ENCODE measurements at places on chromosomes 16 and 17.
A peak's percentile ranks its signal among the peaks of the same experiment; 100 is the strongest.

GRCh38 chr16:74743045-74743667 lies 31.5 kb downstream of the FA2H start:
- DNase-seq, result no peak

- DNase-seq, result no peak
These were observed 29.7 kb upstream of the RMI2 start for GRCh38 chr16:11315510-11315909.

- no peak for DNase-seq
These were observed 319.3 kb downstream of the RBFOX1 start for GRCh38 chr16:7651803-7652570.

DNA sequence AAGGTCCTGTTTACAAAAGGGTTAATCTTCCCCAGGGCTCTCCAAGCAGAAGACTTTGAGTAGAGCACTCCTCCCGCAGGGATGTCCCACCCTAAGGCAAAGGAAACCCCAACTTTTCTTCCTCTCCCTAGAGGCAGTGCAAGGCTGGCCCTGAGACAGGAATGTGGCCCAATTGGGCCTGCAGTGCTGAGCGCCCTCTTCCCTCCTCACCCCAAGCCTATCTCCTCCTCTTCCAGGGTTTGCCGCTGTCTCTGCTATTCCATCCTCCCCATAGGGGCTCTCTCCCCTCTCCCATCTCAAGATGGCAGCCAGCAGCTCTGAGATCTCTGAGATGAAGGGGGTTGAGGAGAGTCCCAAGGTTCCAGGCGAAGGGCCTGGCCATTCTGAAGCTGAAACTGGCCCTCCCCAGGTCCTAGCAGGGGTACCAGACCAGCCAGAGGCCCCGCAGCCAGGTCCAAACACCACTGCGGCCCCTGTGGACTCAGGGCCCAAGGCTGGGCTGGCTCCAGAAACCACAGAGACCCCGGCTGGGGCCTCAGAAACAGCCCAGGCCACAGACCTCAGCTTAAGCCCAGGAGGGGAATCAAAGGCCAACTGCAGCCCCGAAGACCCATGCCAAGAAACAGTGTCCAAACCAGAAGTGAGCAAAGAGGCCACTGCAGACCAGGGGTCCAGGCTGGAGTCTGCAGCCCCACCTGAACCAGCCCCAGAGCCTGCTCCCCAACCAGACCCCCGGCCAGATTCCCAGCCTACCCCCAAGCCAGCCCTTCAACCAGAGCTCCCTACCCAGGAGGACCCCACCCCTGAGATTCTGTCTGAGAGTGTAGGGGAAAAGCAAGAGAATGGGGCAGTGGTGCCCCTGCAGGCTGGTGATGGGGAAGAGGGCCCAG lies 1.0 kb downstream of the PRRT2 start:
- DNase-seq, result no peak

DNA sequence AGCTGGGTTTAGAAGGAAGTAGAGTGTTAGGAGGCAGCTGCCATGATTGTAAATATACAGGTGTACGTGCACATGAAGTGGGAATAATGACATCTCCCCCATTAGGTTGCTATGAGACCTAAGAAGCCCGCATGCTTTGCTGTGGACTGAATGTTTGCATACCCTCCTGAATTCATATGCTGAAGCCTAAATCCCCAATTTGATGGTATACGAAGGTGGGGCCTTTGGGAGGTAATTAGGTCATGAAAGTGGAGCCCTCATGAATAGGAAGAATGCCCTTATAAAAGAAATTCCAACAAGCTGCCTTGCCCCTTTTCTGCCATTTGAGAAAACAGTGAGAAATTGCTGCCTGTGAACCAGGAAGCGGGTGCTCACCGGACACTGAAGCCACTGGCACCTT lies 44.0 kb downstream of the CCDC182 start:
- no peak for DNase-seq

DNA sequence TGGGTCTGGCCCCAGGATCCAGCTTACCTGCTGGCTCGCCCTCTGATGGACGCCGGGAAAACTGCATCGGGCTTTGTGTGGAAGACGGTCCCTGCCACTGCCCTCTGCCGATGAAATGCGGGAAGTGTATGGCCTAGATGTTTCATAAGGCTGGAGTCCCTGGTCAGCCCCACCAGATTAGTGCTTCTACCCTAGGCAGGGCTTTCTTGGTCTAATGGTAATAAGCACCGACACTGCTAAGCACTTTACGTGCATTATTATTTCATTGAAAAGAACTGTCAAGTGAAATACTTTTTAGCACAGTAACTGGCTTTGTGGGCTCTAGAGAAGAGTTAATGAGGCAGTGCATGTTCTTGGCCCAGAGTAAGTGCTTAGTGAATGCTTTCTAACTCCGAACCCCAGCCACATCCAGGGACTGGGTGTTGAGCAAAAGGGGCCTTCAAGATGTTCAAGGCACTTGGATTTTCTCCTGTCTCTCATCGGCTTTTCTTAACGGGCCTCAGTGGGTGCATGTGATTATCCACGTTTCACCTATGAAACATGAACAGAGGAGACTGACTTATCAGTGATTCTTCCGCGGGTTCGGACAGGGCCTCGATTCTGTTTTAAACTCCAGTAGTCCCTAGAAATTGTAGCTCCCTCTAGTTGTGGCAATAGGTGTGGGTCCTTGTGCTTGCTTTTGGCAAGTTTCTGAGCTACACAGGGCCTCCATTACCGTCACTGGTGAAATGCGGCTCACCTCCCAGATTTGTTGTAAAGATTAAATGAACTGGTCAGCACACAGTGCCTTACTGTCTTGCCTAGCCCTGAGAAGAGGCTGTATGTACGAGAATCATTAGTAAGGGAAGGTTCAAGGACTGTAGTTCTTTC lies 6.6 kb downstream of the TRAF4 start:
- DNase-seq, result peak; percentile 75

GRCh38 chr16:77468831-77469230 lies 34.0 kb upstream of the ADAMTS18 start:
- no peak for DNase-seq

GRCh38 chr16:51197953-51198748 lies 47.1 kb upstream of the SALL1 start:
- DNase-seq, result no peak

GRCh38 chr17:37610971-37611370 lies 1.8 kb upstream of the SYNRG start:
- peak; percentile 83 for DNase-seq

GRCh38 chr17:29597361-29598172 lies 4.6 kb downstream of the ANKRD13B start:
- no peak for DNase-seq

DNA sequence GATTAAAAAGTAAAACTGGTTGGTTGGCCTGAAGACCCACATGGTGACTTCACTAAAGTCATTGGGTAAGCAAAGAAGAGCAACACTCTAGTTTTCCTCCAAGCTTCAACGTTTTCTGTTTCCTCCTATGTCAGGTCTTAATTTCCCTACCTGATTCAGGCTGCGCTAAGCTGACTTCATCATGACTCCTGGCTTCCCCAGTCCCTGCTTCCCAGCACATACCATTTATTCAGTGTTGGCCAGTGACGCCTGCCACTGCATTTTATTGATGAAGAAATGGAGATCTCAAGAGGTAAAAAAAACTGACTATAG lies 645.3 kb downstream of the WWOX start:
- DNase-seq, result no peak

DNA sequence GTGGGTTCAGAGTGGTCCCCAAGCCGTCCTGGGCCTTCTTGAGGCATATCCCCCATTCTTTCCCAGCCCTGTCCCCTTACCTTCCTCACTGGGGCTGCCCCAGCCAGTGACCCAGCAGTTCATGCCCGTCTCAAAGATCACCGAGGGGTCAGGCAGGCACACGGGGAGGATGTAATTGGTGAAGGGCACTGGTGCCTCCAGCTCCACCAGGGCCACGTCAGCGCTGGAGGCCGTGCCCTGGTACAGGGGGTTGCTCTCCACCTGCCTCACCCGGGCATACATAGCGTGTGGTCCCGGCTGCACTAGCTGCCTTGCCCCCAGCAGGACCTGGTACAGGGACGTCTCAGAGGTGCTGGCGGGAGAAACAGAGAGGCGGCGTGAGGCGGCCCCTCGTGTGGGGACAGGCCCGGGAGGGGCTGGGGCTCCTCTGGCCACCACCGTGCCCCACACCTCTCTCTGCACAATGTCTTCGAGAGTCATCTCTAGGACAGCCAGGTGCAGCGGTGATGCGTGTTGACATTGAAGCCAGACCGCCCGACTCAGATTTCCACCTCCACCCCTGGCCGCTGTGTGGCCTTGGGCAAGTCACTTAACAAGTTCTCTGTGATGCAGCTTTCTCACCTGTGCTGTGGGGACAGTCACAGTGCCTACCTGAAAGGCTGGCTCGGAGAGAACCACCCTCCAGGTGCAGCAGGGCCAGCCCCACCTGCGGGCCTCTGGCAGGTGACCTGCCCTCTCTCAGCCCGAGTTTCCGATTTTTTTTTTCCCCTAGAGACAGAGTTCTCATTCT lies 5.8 kb downstream of the PRSS27 start:
- DNase-seq, result no peak

- no peak for DNase-seq
These were observed 22.1 kb downstream of the SPACA3 start for GRCh38 chr17:33013596-33014375.

- no peak for DNase-seq
These were observed at the start of gene ANKRD13B for GRCh38 chr17:29592850-29593551. ANKRD13B (plus strand) TSS chr17:29593132; CDS start chr17:29593622, 490 bp downstream.

DNA sequence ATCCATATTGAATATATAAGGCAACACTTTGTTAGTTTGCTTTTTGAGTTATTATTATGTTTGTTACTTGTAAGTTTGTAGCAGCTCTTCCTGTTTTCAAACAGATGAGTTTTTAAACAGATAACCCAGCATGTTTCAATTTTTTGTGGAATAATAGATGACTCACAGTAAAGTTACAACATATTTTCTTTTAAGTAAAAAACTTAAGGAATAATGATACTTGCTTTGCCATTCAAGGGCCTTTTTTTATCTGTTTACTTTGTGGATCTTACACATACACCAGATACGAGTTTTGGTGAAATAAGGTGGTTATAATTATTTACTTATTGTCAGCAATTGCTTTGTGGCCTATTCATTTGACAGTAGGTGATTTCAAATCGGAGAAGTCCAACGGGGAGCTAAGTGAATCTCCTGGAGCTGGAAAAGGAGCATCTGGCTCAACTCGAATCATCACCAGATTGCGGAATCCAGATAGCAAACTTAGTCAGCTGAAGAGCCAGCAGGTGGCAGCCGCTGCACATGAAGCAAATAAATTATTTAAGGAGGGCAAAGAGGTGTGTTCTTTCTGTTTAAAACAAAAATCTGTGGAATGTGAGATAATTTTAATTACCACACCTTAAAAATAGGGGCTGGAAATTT lies 66.3 kb downstream of the BPTF start:
- no peak for DNase-seq

DNA sequence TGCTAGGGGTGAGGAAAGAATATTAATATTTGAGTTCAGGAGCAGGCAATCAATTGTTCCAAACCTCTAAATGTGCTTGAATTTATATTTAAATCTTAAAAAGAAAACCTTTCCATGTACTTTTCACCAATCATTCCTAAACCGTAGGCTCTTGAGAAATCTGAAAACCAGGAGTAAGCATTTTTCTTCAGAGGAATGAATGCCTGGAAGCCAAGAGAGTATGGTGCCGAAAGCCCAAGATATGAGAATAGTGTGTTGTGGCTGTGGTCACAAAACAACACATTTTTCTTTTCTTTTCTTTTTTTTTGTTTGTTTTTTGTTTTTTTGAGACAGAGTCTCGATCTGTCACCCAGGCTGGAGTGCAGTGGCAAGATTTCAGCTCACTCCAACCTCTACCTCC lies 37.6 kb downstream of the TEX2 start:
- DNase-seq, result no peak

- no peak for DNase-seq
These were observed 186.0 kb upstream of the PIRT start for GRCh38 chr17:11023639-11024479.

GRCh38 chr16:89406277-89406888 lies 84.0 kb downstream of the ANKRD11 start:
- no peak for DNase-seq

DNA sequence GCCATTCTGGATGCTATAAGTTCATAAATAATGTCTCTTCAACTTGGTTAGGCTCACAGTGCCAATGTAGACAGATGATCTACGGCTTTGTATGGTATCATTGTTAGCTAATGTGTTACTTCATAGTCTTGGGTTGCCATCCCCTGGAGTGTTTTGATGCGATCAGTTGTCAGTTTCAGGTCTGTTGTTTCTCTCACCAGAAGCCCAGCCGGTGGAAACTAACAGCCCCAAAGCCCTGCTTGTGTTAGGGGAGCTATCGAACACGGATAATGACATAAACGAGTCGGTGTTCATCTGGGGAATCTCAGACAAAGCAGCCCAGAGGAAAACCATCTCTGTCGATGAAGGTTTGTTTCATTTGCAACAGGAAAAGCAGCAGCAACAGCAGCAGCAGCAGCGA lies 107.4 kb upstream of the ANKFN1 start:
- DNase-seq, result no peak

- no peak for DNase-seq
These were observed 65.9 kb downstream of the KSR1 start for GRCh38 chr17:27522028-27522635.

- no peak for DNase-seq
These were observed 1.1 kb upstream of the SLC16A5 start for GRCh38 chr17:75086496-75087181.

- peak; percentile 95 for DNase-seq
These were observed 52.6 kb downstream of the PLCG2 start for GRCh38 chr16:81831722-81832126.

DNA sequence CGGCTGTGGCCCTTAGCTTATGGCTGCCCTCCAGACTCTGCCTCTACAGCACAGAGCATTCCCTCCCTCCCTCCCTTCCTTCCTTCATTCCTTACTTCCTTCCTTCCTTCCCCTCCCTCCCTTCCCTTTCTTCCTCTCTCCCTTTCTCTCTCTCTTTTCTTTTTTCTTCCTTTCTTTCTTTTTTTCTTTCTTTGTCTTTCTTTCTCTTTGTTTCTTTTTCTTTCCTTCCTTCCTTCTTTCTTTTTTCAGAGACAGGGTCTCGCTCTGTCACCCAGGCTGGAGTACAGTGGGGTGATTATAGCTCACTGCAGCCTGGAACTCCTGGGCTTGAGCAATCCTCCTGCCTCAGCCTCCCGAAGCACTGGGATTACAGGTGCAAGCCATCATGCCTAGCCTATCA lies 11.7 kb downstream of the TMEM92 start:
- no peak for DNase-seq

GRCh38 chr17:1736348-1737281 lies 6.1 kb upstream of the SERPINF2 start:
- DNase-seq, result peak; percentile 93

DNA sequence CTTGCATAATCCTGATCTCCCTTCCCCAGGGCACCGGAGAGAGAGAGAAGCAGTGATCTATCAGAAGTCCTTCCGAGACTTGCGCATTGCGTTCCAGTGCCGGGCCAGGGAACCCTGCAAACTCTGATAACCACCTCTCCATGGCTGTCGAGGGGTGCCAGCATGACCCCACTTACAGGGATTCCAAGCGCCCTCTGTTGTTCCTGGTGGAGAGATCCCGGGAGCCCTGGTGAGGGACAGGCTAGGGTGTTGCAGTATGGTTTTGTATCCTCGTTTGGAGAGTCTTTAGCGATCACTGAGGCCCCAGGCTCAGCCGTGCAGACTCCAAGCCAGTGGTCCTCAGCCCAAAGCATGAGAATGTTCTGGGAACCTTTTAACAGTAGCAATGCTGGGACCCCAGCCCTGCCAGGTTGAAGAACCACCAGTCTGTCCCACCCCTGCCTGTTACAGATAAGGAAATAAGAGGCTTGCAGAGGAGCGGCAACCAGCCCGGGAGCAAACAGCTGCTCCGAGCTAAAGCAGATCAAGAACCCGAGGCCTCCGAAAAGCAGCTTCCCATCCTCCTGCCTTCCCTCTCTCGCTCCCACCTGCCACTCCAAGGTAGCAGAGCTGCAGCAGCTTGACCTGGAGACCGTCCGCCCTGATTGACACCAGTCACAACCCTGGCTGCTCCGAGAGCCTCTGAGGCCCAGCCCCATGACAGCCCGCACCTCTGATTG lies 150.3 kb upstream of the RPL38 start:
- DNase-seq, result no peak

GRCh38 chr17:7356756-7357155 lies 1.8 kb downstream of the TMEM95 start:
- DNase-seq, result no peak

Measured in inflammatory macrophage treated with lipopolysaccharide for 1 hour (primary cell).